Sciatic nerve (tissue), 2 donors: ENCODE measurements at places on chromosomes 5 and 9.

- no peak for DNase-seq
Observed at GRCh38 chr9:105957830-105958229, 263.5 kb downstream of the TMEM38B start.

GRCh38 chr5:157599565-157599964, 24.0 kb upstream of the ADAM19 start:
- DNase-seq, result no peak

DNA sequence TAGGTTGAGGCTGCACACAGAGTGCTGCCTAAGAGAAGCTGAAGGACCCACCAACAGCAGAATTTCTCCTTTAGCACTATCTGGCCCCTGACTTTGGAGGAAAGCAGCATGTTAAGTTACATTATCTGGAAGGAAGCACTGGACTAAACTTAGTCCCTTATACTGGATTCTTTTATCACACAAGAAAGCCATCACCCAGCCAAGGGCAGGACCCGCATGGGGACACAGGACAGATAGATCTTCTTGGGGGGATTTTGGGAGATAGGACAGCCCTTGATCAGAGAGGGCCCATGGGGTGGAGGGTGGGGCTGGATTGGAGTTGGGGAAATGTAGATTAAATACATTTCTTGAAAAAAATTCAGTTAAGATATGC, 14.4 kb downstream of the ANKRD33B start:
- no peak for DNase-seq

- DNase-seq, result no peak
Observed at GRCh38 chr9:121239071-121239470, 28.9 kb upstream of the GSN start.

- no peak for DNase-seq
Observed at GRCh38 chr5:124342027-124342471, 404.4 kb downstream of the ZNF608 start.

GRCh38 chr9:37425298-37425752, 2.8 kb downstream of the GRHPR start:
- no peak for DNase-seq

DNA sequence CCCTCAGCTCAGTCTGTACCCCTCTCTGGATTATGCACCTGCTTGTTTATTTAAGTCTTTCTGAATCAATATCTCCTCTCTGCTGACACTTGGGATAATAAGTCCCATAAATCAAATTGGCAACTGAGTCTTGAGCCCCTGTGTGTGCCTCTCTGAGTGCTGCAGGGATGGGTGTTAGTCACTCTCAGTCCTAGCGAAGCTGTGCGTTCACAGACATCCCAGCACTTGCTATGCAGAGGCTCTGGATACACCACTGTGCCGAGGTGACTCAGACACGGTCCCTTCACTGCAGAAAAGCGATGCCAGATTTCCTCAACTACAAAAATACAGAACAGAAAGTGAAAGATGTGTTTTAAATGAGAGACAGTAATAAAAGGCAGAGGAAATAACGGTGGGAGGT, 4.1 kb upstream of the KCNMB1 start:
- no peak for DNase-seq

DNA sequence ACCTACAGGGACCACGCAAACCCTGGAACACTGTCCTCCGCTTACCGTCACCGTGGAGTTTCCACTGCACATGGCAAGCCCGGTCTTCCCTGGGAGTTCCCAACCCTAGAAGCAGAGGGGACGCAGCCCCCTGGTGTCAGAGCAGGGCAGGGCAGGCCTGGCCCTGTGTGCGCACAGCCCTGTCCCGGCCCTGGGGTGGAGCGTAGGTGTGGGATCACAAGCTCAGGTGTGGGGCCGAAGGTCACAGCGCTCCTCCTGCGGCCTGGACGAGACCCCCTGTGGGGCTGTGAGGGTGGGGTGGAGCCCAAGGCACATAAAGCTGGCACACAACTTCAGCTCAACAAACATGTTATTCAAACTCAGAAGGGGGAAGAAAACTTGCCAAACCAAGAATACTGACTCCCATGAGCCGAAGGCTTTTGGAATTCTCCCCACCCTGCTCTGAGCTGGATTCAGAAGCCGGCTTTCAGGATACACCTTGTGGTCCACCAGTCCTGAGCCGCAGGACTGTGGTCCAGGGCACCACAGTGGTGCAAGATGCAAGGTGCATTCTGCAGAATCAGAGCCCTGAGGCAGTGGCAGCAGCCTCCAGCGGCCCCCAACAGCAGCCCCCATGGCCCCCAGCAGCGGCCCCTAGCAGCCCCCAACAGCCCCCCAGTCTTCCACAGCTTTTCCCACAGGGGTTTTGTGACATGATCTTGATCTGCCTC, 11.8 kb upstream of the EXOC3 start:
- peak; percentile 66 for DNase-seq

DNA sequence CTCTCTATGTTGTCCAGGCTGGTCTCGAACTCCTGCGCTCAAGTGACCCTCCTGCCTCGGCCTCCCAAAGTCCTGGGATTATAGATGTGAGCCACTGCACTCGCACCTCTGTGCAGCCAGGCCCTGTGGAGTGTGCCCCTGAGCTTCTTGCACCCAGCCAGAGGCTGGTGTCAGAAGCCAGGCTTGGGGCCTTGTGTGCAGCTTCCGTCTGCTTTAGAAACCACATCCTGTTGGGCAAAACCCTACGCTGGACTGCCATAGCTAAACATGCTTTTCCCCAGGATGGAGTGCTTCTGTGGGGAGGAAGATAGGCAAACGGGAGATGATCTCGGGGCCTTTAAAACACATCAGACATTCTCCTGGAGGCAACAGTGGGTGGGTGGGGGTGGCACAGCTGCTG, 40.1 kb downstream of the PRRT1B start:
- DNase-seq, result no peak

DNA sequence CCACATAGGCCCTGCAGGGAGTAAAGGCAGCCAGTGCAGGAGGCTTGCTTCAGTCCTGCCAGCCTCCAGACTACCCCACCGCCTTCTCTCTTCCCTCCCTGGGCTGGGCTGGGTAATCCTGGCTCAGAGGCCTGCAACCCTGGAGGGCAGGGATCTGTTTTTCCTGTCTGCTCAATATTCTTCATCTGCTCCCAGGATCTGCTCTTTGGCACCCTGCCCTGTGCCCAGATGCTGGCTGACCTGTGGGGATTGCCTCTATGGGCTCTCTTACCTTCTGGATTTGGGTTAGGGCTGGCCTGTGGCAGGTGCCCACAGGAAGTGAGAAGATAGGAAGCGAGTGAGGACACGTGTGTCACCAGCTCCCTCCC, 7.3 kb upstream of the ANGPTL2 start:
- peak; percentile 58 for DNase-seq

GRCh38 chr9:35277171-35277520, 115.3 kb downstream of the UNC13B start:
- no peak for DNase-seq
